ENCODE measurements at places on chromosomes 6 and 20.

DNA sequence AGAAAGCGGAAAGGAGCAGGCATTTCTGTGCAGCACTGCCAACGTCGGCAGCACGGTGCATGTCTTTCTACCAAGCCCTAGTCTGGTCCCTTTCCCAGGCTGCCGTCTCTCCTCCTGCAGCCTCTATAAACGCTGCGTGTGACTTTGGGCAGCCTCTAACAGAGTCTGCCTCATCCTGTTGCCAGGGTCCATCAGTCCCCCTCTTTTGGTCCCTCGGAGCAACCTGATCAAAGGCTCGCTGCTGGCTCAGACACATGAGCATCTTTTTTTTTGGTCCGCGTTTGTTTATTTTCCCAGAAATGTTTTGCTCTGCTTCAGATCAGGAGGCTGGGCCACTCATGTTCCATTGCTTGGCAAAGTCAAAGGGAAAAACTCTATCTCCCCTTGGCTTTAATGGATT, 166.8 kb upstream of the CST7 start:
- no peak for DNase-seq

DNA sequence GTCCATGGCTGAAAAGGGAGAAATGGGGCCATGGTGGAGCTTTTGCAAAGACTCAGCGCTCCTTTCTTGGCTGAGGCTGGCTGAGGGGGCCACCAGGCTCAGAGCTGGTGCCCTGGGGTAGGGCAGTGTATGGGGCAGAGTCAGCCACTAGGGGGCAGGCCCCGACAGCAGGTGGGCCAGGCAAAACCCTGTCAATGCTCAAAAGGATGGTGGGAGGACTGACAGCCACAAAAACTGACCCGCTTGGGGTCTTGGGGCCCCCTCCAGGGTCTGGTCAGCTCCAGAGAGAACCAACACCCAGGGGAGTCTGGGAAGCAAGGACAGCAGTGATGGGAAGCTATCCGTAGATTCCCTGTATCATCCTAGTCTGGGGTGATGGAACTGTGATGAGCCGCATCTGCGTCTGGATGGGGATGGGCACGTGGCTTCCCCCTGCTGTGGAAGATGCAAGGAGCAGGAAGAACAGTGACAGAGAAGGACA, 306.9 kb downstream of the DHX35 start:
- DNase-seq: peak; percentile 58

DNA sequence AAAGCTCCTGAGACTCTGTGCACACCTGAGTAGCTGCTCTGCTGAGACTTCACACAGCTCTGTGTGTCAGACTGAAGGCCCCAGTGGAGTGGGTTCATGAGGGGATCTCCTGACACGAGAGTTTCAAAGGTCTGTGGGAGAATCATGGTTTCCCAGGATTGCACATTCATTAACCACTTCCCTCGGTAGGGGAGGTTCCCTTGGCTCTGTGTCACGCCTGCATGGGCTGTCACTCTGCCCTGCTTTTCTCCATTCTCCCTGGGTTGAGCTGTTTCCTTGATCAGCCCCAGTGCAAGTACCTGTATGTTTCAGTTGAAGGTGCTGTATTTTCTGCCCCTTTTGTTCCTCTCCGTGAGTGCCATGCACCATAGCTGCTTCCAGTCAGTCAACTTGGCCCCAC, 236.9 kb downstream of the EPM2A start:
- DNase-seq: no peak

DNA sequence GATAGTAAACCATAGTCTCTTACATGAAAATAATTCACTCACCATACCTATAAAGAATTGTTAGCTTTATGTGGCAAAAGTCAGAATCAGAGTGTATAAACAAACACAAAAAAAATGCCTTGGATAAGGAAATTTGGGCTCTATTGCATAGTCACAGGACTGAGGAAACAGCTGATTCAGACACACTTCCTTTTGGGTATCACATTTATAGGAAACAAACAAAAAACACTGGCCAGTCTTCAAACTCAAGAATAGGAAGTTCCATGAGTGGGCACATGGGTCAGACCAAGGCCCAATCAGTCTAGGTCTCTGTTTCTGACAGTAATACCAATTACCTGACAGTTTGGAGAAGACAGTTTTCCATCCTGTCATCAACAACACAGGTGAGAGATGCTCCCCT, 8.0 kb downstream of the SLC18B1 start:
- no peak for DNase-seq

GRCh38 chr6:84447651-84448050, 220.2 kb upstream of the CEP162 start:
- no peak for DNase-seq
